Stimulated activated CD4-positive, alpha-beta T cell treated with anti-CD3 and anti-CD28 coated beads, Interleukin-1b, Interleukin-23, amount 100 ng/mL, for 1 hour (primary cell): ENCODE measurements at places on chromosomes 13 and 19.

- no peak for DNase-seq
Measured at GRCh38 chr13:40777166-40777808, 6.3 kb upstream of the MRPS31 start.

DNA sequence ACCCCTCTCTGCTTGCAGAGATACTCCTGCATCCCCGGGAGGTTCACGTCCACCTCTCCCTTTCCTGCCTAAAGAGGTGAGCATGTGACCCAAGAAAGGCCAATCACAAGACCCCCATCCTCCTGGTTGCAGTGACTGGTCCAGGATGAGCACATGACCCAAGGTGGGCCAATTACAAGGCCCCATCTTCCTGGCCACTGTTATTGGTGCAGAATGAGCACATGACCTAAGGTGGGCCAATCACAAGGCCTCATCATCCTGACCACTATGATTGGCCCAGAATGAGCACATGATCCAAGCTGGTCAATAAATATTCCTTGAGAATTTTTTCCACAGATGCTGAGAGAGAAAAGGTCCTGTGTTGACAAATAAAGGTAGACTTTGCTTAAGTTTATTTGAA is 350.7 kb downstream of the EFNB2 start:
- DNase-seq, result no peak

DNA sequence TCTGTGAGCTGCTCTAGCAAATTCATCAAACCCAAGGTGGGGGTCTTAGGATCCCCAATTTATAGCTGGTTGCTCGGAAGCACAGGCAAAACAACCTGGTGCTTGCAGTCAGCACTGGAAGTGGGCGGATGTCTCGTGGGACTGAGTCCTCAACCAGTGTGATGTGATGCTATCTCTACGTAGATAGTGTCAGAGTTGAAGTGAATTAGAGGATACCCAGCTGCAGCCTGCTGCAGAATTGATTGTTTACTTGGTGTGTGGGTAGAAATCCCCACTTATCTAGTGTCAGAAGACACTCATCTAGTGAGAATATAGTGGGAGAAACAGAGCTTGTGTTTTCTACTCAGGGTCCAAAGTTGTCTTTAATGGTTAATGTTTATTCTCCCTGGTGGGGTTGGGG is 63.3 kb downstream of the CBY2 start:
- no peak for DNase-seq

DNA sequence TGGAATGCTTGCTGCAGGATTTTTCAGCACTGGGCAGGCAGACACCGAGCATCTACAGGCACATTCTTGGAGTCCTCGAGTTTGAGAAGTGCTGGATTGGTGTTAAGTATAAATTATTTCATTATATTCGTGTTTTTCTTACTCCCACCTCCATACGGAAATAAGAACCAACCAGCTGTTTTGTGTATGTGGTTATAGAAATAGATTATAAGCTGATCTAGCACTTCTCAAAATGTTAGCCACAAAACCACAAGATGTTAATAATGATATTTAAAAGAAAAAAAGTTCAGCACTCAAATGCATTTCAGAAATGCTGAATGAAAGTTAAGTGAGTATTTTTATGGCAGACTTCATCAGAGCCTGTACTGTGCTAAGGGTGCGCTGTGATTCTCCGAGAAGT is 24.0 kb upstream of the TEX29 start:
- DNase-seq, result no peak

DNA sequence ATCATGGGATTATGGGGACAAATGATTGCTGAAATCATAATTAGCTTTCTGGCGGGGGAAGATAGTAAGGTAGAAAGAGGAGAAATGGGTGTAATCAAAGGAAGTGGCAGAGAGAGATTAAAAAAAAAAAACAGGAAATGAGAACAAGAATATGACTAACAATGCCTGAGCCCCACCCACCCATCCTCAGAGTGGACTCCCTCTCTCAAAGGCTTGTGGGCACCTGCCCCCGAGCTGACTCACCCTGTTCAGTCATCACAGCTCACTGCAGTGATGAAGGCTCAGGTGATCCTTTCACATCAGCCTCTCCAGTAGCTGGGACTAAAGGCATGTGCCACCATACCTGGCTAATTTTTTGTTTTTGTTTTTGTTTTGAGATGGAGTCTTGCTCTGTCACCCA is 26.4 kb upstream of the TPT1 start:
- DNase-seq, result peak; percentile 62

DNA sequence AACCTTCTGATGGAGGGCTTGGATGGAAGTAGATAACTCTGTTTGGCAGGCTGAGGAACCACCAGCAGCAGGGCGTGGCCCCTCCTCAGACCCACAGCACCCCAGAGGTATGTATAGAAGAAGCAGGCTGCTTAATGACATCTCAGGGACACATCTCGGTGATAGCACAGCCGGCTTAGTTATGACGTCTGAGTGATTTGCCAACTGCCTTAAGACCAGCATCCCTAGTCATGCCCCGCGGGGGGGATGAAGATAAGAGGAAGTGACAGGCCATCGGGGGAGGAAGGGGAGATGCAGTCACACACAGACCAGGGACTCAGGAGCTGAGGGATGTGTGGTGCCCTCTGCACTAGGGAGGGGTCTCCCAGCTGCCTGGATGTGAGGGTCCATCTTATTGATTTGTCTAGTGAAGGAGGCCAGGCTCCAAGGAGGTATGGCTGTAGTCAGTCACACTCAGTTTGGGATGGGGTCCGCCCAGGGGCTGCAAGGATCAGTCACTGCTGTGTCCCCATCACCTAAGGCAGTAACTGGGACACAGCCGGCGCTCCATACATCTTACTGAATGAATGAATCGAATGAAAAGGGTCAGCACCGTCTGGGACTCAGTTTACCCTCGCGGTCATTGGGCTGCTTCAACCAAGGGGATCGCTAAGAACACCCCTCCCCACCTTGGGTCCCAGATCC is 19.2 kb upstream of the ERCC1 start:
- no peak for DNase-seq

DNA sequence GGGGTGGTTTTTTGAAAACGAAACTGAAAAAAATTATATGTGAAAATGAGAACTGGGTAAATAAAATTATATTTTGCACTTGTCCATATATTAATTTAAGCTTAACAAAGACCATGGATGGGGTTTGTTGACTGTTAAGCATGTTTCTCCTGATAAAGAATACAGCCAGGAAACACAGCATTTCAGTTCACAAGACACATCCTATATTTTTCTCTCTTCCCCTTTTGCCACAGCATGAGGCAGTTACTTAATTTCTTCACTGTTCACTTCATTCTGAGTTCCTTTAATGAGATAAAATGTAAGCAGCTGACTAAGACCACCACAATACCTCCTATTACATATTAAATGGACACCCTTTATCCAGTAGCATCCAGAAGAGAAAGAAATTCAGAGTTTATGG is 64.0 kb downstream of the RXFP2 start:
- no peak for DNase-seq

DNA sequence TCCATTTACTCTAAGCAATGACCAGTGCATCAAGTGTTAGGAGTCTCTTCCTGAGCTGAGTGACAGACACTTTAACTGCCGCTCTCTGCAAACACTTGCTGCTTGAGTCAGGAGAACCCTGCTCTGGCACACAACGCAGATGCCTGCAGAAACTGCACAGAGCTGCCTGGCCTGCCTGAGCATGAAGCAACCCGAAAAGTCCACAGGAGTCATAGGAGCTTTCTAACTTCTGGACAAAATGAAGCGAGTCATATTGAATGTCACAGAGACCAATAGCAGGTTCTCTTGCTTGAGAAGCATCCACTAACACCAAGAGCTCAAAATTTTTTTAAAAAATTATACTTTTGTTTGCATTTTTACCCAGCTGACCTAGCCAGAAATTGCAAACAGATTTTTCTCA is 232.4 kb downstream of the LHFPL6 start:
- DNase-seq, result no peak

DNA sequence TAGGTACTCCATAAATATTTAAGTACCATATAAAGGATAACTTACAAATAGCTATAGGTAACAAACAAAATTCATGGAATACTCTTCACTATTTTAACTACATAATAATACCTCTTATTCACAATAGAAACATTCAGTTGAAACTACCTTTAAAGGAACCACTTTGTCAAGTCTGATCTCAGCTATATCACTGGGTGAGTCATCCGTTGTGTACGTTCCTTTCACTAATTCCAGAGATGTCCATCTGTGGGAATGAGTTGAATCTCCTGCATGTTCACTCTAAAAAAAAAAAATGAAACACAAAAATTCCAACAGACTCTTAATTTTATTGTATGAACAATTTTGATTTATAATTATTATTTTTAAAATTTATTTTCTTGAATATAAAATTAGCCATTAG is 149.4 kb upstream of the FBXL3 start:
- no peak for DNase-seq

GRCh38 chr19:4709440-4710280 is 14.0 kb downstream of the DPP9 start:
- DNase-seq, result no peak

- no peak for DNase-seq
Measured at GRCh38 chr13:113837560-113838355, 26.1 kb downstream of the GAS6 start.

DNA sequence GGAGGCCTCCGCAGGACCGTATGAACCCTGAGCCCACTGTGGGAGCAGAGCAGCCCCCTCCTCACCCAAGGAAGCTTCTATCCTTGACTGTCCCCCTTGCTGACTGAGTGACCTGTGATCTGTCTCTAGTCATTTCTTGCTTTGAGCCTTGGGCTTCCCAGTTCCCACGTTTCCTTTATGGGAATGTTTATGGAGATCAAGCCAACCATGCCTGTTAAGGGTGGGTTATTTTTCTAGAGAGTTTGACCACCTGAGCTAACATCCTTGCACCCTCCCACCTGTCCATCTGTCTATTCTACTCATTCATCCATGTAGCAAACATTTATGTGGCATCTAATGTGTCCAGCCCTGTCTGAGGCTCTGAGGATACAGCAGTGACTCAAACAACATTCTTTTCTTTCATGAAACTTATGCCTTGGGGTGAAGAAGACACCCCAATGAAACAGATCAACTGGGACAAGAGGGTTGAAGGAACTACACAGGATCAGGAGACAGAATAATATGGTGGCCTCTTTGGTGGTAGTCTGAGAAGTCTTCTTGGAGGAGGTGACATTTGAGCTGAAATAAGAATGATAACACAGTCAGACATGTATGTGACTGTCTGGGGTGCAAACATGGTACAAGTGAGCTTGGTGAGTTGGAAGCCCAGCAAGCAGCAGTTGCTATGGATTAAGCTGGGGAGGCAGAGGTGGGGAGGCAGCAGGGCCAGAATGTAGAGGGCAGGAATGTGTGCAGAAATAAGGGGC is 30.5 kb downstream of the CERS4 start:
- DNase-seq, result no peak

- DNase-seq, result no peak
Measured at GRCh38 chr19:51490676-51491075, 10.9 kb downstream of the SIGLEC12 start.

DNA sequence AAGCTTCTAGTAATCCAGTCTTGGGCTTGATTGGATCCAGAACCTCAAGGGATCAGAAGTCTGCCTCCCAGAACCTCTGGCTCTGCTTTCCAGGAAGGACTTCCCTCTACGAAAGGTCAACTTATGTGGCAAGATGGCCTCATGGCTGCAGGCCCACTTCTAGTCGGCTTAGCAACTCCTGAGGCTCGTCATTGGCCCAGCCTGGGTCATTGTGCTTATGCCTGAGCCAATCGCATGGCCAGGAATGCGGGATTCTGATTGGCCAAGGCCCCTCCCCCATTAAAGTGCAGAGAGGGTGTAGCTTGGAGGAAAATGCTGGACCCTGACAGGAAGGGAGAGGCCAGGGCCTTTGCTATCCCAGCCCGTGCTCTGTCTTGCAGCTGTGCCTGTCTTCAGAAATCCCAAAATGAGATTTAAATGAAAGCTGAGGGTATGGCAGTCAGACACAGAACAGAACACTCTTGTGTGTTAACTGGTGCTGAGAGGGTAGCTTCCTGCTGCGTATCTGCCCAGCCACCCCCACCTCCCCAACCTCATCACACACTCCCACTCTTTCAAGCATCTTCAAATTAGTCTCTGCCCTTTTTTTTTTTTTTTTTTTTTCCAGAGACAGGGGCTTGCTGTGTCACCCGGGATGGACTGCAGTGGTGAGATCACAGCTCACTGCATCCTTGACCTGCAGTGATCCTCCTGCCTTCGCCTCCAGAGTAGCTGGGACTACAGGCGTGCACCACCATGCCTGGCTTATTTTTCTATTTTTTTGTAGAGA is 5.5 kb upstream of the CCNE1 start:
- no peak for DNase-seq

DNA sequence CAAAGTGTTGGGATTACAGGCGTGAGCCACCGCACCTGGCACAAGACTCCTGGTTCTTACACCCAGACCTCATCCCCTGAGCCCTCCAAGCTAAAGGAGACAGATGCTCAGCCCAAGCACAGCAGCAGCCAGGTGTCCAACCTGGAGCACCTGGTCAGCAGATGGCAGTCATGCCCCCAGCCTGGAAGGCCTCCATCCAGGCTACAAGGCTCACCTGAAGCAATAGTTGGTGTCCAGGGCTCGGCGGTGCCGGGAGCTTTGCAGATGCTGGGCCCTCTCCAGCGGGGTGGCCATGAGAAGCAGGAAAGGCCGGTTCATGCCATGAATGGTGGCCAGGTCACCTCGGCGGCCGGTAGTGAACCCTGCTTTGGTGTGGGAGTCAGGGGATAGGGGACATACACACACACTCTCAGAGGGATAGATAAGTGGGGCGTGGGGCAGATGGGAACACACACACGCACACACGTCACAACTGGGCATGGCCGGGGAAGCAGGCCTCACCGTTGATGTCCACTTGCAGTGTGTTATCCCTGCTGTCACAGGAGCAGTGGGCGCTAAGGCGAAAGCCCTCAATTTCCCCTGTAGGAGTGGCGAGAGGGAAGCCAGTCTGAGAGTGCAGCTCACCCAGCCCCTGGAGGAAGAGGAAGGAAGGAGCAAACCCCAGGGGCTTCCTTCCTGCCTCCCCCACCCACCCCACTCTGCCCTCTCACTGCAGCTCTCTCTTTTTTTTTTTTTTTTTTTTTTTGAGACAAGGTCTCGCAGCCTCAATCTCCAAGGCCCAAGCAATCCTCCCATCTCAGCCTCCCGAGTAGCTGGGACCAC is 11.8 kb downstream of the TGFB1 start:
- DNase-seq, result no peak

DNA sequence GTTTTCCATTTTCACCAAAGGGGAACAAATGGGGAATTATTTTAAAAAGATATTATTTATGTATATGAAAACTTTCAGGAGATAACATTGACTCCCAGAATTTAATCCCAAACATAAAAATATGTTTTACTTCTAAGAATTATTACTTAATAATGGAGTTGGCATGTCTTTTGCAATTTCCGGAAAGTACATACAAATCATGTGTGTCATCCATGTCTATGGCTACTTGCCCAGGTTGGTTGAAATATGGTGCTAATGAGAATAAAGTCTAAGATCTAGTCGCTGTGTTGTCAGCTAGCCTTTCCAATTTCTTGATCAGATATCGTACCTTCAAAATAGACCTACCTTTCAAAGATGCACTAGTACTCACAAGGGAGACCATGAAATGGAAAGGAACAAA is 1003.2 kb upstream of the PCDH20 start:
- no peak for DNase-seq

DNA sequence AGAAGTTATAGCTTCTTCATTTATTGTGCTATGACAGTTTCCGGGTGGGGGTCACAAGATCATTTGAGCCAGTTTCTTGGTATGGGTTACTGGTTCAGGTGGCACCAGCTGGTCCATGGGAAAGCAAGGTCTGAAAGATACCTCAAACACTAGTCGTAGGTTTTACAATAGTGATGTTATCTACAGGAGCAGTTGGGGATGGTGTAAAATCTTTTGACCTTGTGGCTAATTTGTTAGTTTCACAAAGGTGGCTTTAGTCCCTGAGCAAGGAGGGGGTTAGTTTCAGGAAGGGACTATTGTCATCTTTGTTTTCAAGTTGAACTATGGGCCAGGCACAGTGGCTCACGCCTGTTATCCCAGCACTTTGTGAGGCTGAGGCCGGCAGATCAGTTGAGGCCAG is 24.6 kb downstream of the CHST8 start:
- DNase-seq, result no peak
